ENCODE measurements at places on chromosomes 1 and 21.

- DNase-seq, result no peak
Measured at GRCh38 chr1:156956333-156956732, 35.9 kb downstream of the LRRC71 start.

DNA sequence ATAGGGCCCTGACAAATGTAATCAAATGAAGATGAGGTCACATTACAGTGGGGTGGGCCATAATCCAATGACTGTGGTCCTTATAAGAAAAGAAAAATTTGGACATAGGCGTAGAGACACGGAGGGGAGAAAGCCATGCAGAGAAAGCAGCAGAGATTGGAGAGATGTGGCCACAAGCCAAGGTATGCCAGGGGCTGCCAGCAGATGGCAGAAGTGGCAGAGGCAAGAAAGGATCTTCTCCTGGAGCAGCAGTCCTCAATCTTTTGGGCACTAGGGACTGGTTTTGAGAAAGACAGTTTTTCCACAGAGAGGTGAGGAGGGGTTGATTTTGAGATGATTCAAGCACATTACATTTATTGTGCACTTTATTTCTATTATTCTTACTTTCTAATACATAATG is 355.1 kb downstream of the NPHP4 start:
- peak; percentile 17 for DNase-seq

- no peak for DNase-seq
Measured at GRCh38 chr1:96355521-96355920, 366.1 kb upstream of the PTBP2 start.

DNA sequence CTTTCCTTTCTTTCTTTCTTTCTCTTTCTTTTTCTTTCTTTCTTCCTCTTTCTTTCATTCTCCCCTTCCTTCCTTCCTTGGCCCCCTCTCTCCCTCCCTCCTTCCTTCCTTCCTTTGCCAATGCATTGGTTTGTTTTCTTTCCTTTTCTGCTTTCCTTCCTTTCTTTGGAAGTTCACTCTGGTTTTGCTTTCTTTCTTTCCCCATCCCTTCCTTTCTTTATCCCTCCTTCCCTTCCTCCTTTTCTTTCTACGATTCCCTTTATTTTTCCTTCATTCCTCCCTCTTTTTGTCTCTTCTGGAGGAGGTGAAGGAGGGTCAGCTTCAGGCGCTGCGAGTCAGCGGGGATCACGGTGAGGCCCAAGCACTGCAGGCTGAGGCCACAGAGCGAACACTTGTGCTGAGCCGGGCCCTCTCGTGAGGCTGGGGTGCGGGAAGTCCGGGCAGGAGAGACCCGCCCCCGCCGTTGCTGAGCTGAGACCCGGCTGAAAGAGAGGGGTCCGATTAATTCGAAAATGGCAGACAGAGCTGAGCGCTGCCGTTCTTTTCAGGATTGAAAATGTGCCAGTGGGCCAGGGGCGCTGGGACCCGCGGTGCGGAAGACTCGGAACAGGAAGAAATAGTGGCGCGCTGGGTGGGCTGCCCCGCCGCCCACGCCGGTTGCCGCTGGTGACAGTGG is 1.5 kb downstream of the SIM2 start:
- DNase-seq, result no peak

DNA sequence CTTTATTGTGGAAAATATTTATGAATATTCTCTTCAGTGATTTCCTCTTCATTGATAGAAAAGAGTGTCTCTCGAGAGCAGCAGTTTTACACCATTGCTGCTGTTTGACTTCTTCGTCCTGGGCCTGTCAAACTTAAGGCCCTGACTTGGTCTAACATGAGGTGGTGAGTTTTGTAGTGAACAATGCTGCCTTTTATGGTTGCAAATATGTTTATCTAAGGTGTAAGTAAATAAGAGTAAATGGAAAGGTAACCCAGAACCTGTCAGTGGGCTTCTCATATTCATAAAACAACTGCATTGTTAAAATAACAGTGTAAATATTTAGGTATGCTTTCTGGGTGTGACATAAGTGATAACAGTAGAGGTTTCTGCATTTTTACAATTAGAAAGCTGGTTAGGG is 62.8 kb upstream of the SCCPDH start:
- no peak for DNase-seq

DNA sequence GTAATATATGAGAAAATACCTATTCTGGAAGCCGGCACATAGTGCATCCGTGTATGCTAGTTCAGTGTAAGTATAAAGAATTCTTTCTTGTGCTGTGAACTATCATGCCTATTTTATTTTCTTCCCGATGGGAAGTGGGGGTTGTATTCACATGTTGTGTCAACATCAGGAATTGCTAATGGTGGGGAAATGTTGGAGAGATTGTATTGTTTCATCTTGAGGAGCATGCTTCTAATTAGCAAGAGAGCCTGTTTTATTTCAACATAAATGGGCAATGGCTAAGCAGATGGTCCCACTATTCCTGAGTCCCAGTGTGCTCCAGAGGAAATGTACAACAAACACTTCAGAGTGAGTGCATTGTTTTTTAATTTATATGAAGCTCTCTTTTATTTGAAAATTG is 485.2 kb downstream of the PLPP3 start:
- no peak for DNase-seq

DNA sequence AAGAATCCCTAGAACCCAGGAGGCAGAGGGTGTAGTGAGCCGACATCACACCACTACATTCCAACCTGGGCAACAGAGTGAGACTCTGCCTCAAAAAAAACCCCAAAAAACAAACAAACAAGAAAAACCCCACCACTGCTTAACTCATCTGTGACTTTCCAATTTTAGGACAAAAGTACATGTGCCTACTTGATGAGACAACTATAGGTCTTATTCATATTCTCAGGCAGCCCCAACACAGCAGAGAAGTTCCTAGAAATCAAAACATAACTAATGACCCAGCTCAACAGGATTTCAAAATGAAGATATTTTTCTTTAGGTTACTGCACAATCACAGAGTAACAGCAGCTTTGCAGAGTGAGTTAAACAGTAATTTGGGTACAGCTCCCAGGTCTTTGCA is 26.4 kb downstream of the TIAM1 start:
- no peak for DNase-seq

GRCh38 chr1:72690871-72691270 is 408.5 kb upstream of the NEGR1 start:
- no peak for DNase-seq

DNA sequence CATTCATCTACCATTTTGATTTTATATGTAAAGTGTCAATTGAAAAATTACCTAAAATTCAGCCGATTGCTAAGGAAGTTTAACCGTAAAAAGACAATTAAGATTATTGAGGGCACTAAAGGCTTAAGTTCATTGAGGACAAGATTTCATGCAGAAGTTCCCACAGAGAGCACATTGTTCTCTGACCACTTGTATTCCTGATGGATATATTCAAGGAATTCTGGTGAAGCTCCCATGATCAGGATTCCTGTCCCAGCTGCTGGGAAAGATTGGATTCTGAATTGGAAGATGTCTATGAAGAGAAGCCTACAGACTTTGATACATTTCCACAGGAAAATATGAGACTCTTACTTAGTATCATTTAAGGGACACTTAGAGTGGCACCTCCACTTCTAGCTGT is 209.2 kb upstream of the KCTD3 start:
- no peak for DNase-seq

All from activated CD4-positive, alpha-beta T cell treated with anti-CD3 and anti-CD28 coated beads, Interleukin-2, Interleukin-4, amounts not matched to agents 100 ng/mL and 50 ng/mL, durations not matched to agents 16 hours and 8 hours (primary cell).